ENCODE measurements at places on chromosomes 7 and 10. TPM values are rescaled to one million over a fixed set of nuclear protein-coding genes. Genes with fewer than 3 reads are reported as not detected.

DNA sequence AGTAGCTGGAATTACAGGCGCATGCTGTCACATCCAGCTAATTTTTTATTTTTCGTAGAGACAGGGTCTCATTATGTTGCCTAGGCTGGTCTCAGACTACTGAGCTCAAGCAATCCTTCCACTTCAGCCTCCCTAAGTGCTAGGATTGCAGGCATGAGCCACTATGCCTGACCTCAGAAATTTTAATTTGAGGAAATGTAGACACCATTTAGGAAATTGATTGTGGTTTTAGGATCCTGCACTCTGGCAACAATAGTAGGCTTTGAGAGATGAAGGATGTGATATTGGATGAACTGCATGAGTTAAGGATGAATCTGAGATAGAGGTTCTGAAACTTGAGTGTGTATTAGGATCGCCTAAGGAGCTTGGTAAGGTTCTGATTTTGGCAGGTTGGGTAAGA, 66.5 kb downstream of the PPP1R9A start:
- no peak for DNase-seq

HYCC1 gene
- 0.80 TPM for polyA plus RNA-seq

DNA sequence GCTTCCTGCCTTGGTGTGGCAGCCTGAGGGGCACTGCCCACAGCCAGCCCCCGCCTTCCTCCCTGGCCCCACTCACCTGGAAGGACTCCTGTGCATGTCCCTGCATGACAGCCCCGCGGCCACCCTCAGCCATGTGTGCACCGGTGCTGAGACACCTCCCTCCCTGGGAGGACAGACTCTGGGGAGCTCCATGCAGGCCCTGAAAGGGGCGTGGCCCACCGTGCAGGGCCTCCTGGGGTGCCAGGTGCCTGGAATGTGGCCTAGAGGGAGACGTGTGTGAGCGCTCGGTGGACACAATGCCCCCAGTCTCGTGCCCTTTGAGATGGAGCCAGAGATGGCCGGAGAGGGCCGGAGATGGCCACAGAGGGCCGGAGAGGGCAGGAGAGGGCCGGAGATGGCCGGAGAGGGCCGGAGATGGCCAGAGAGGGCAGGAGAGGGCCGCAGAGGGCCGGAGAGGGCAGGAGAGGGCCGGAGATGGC, 59.1 kb upstream of the PPP2R2D start:
- no peak for DNase-seq

DNA sequence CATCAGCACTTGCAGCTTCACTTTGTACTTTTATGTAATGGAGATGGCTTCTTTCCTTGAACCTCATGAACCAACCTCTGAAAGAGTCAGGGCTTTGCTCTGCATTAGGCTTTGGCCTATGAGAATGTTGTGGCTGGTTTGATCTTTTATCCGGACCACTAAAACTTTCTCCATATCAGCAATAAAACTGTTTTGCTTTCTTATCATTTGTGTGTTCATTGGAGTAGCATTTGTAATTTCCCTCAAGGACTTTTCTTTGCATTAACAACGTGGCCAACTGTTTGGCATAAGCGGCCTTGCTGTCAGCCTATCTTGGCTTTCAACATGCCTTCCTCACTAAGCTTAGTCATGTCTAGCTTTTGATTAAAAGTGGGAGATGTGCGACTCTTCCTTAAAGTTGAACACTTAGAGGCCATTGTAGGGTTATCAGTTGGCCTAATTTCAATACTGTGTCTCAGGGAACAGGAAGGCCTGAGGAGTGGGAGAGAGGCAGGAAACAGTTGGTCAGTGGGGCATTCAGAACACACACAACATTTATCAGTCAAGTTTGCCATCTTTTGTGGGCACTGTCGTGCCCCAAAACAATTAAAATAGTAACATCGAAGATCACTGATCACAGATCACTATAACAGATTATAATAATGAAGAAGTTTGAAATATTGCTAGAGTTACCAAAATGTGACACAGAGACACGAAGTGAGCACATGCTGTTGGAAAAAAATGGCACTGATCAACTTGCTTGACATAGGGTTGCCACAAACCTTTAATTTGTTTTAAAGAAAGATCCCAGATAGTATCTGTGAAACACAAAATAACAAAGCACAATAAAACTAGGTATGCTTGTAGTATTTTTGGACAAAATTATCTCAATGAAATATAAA, 64.7 kb downstream of the NRF1 start:
- no peak for DNase-seq

- DNase-seq: no peak
These were observed 12.8 kb downstream of the GATAD1 start for GRCh38 chr7:92460109-92460508.

UNCX gene
- polyA plus RNA-seq: not detected

GRCh38 chr10:98088186-98088971, 46.1 kb upstream of the R3HCC1L start:
- DNase-seq: no peak

- DNase-seq: peak; percentile 74
These were observed 37.7 kb downstream of the ASB13 start for GRCh38 chr10:5628451-5629302.

DNA sequence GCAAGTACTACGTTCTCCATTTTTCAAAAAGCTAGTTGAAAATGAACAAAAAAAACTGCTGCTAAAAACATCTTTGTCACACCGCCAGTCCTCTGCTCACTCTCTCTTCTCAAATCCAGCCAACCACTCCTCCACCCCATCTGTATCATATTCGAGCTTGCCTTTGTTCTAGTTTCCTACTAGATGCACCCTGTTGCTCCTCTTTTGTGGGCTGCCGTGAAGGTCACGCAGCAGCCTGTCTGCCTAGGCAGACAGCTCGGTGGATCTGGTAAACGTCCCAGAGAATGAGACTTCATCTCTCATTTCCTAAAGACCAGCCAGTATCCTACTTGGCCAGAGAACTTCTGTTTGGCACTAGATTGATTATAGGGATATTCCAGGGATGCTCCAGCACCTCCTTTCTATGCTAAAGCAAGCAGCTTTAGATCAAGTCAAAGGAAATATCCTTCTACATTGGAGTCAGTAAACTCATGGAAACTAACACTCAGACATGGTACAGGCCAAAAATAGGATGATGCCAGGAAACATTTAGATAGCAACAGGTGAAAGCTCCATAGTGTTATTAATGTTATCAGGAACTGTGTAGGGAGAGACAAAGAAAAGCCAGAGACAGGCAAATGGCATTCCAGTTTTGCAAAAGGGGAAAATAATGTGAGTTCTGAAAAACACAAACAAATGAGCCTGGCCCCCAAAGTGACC, 8.7 kb upstream of the PLXNA4 start:
- no peak for DNase-seq

MCM10 gene
- polyA plus RNA-seq: 7.7 TPM

GRCh38 chr7:94289071-94289470, 105.6 kb upstream of the COL1A2 start:
- DNase-seq: peak; percentile 68

DNA sequence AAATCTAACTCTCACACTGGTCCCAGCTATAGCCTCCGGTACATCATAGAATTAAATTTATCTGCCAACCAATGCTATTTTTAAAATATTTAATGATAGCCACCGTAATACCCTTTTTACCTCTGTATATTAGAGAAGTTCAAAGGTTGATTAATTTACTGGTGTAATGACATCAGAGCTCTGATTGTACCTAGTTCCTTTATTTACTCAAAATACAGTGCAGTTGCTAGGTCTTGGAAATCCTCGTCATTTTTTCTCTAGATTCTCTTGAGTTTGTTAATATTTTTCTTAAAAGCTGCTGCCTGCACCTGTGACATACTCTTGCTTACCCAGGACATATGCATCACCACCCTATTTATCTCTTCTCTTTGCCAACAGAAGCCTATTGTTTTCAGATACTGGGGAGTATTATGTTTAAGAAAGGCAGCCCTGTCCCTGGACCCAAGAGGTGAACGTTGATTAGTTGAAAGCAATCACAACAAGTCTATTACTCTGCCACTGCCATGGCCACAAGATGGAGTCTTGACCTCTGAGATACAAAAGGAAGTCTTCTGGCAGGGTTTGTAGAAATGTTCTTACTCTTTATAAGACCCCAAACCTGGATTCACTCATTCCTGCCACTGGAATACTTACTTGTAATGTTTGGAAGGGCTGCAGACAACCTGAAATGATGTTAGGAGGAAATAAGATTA, 25.6 kb upstream of the TMEM26 start:
- DNase-seq: no peak

GRCh38 chr10:63671317-63671937, 150.2 kb downstream of the REEP3 start:
- DNase-seq: peak; percentile 67

- no peak for DNase-seq
These were observed 64.5 kb downstream of the DNMBP start for GRCh38 chr10:99945263-99945662.

- DNase-seq: no peak
These were observed 39.3 kb downstream of the PRF1 start for GRCh38 chr10:70563230-70563629.

- no peak for DNase-seq
These were observed 180.4 kb downstream of the SDK1 start for GRCh38 chr7:3481435-3481834.

Data from brain (organoid and tissue), 16 donors.